ENCODE measurements at places on chromosomes 5 and 9.

- no peak for DNase-seq
Measured at GRCh38 chr5:74992791-74993190, 59.6 kb downstream of the GCNT4 start.

DNA sequence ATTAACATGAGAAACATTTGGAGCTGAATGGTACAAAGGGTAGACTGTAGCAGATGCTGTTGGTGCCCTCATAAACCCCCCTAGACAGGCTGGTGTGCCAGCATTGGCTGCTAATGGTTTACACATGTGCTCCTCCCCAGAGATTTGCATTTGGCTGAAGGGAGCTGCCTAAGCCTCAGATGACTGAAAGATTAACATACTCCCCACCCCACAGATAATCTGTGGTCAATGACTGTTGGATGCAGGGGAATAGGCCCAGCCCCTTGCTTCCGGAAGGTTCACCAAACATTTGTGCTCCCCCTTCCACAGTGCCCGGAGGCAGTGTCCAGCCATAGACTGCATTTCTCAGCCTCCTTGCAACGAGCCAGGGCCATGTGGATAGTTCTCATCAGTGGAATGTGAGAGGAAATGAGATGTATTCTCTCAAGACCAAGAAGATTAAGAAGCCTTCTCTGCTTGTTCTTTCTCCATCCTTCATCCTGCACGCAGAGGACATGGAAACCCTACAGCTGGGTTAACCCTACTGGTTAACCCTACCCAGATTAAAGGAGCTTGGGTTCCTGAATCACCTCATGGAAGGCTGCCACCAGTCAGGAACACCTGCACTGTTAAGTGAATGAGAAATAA is 79.6 kb downstream of the PHAX start:
- DNase-seq = peak; percentile 97

- peak; percentile 64 for DNase-seq
Measured at GRCh38 chr5:91052977-91053740, 330.0 kb downstream of the ARRDC3 start.

- DNase-seq = no peak
Measured at GRCh38 chr9:128101231-128101661, 26.3 kb downstream of the PTGES2 start.

DNA sequence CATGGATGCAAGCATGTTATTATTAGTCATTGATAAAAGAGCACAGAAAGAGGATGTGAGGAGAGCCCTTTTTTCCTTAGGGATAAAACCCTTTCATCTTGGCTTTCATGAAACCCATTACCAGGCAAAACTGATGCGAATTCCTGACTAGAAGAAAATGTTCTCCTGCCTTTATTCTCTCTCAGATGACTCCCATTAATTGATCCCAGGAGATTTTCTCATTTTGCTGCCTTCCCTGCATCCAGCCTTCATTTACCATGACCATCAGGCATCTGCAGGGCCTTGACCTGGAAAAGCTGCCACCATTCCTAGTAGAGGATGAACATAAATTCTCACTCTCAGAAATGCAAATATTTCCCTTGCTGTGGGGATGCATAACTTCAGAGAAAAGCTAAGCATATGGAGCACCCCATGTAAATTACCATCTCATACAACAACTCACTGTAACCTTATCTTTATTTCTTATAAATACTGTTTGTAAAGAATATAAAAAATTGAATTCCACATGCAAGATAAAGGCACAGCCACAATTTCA is 176.5 kb downstream of the PDE4D start:
- no peak for DNase-seq

DNA sequence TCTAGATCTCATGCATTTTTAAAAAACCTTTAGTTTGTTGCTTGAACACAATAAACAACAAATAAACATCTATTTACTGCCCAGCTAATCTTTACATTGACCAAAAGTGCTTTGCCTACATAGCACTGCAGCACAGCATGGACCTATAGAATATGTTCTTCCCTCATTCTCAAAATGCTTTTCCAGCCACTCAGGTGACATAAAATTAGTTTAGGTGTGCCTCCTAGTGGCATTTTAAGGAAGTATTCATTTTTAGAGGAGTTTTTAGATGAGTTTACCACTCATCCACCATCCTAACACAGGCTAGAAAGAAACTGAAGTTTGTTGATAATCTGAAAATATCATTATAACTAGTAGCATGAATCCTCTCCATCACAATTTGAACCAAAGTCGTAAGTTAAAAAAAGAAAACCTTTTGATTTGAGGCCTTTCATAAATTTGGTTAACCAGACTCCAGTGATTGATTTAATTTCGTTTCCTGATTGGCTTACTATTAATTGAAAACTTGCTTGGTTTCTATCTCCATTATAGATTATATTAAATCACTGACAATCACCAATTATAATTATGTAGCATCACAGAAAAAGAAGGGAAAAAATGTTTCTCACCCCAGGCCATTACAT is 12.6 kb downstream of the PLGRKT start:
- DNase-seq = peak; percentile 75

GRCh38 chr5:30997681-30998080 is 195.8 kb upstream of the CDH6 start:
- no peak for DNase-seq

- DNase-seq = peak; percentile 9
Measured at GRCh38 chr5:93723005-93723404, 18.4 kb downstream of the POU5F2 start.

GRCh38 chr9:93468763-93469456 is 15.5 kb upstream of the FAM120AOS start:
- no peak for DNase-seq

DNA sequence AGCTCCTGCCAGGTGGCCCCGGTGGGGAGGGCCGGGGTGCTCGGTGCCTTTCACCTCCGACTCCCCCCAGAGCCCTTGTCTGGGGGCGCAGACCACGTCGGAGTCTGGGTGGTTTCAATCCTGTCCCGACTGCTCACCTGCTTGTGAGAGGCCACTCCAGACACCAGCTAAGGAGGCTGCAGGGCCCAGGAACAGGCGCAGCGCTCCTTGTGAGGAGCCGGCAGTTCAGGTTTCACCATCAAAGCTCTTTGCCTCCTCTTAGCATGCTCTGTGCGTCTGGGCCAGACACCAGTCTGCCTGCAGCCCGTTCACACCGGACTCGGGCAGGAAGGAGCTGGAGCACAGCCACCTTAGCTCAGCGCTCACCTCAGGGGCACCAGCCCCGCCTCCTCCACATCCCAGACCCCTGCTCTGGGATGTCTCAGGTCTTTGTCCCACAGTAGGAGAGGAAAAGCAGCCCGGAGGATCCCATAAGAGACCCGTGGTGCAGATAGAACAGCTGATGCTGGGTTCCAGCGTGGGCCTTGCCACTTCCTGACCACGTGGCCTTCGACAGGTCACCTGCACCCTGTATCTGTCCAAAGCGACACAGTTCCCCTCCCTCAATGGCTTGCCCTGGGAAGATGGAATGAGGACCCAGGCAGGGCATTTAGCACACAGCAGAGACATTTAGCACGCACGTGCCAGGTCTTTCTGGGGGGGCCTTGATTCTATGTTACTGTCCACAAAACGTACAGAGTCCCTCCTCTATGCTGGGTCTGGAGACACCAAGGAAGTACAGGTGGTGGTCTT is 106.2 kb upstream of the LMX1B start:
- no peak for DNase-seq

DNA sequence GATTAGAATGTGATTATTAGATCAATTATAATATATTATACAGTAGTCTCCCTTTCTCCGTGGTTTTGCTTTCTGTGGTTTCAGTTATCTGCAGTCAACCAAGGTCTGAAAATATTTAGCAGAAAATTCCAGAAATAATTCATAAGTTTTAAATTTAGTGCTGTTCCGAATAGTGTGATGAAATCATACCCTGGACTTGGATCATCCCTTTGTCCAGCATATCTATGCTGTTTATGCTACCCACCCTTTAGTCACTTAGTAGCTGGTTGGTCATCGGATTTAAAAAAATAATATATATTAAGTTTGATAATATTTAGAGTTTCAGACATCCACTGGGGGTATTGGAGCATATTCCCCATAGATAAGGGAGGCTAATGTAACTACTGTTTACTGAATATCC is 19.6 kb downstream of the RMI1 start:
- DNase-seq = no peak

DNA sequence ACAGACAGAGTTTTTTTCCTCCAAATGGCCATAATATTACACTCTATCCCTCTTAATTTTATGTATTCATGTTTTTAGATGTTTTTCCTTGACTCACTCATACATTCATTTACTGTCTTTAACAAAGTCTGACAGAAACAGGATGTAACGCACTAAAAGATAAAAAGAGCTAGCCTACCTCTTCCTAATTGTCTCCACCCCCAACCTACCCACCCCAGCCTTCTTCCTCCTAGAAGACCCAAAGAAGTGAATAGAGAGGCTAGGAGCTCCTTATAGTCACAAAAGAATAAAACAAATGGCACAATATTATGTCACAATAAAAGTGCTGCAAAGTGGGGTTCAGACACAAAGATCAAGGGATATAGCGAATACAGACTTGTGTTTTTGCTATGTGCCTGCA is 719 bp downstream of the NOL8 start:
- DNase-seq = peak; percentile 42

GRCh38 chr5:72644296-72644695 is 137.1 kb upstream of the ZNF366 start:
- peak; percentile 19 for DNase-seq

GRCh38 chr9:93096131-93096802 is at the start of gene CARD19:
Gene CARD19, plus strand, starts transcription at chr9:93096217. Its CDS starts 129 bp downstream, at chr9:93096346.
- DNase-seq = peak; percentile 48

GRCh38 chr5:106827061-106827460 is 843.7 kb downstream of the EFNA5 start:
- DNase-seq = no peak

DNA sequence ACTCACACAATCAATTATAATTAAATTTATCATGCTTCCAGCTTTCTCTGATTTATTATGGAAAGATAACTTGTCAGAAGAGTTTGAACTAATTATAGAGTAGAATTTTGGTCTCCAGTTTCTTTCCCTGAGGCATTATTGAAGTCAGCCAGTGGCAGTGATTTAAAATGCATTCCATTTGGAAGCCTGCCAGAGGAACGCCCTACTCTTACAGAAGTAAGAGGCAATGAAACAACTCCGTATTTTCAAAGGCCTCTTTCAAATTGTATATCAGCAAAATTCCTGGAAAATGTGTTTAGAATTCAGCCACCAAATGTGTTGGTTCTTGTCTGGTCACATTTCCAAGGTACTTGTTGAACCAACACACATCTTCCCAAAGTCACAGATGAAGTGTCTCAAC is 640.9 kb downstream of the SEMA5A start:
- no peak for DNase-seq

DNA sequence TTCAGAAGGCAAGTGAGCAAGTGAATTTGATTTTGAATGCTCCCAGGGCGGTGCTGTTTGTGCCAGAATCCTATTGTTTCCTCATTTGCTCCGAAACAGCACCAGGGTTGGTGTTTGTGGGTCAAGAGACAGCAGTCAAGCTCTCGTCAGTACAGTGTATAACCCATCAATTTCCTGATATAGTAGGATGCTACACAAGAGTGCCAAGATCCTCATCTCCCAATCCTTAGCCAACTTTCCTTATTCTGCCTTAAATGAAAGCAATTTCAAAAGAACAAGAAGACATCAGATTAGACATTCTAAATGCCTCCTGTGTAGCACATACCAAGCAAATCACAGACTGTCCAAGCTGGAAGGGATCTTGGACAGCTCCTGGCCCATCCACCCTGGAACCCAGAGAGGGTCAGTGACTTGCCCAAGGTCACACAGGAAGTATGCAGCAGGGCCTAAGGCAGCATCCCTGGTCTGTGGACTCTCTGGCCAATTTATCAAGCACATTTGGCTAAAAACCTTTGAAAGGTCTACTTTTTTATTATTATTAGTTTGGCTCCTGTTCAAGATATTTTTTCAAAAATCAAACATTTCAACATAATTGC is 4.5 kb downstream of the WHRN start:
- DNase-seq = no peak

GRCh38 chr9:127967151-127967809 is 13.5 kb downstream of the EEIG1 start:
- no peak for DNase-seq

All from NB4 (cell line).